ENCODE measurements at places on chromosomes 11 and 22. TPM values are rescaled to one million over a fixed set of nuclear protein-coding genes. Genes with fewer than 3 reads are reported as not detected.

CADM1 gene
- total RNA-seq = 49.0 TPM

DDX10 gene
- 31.0 TPM for total RNA-seq

IL17REL gene
- total RNA-seq = not detected

ZNF70 gene
- 3.0 TPM for total RNA-seq

OR4D5 gene
- not detected for total RNA-seq

KRTAP5-7 gene
- not detected for total RNA-seq

GLYATL2 gene
- total RNA-seq = not detected

KRTAP5-2 gene
- total RNA-seq = not detected

- no peak for DNase-seq
Observed at GRCh38 chr11:93497596-93497995, 45.6 kb downstream of the SMCO4 start.

DNA sequence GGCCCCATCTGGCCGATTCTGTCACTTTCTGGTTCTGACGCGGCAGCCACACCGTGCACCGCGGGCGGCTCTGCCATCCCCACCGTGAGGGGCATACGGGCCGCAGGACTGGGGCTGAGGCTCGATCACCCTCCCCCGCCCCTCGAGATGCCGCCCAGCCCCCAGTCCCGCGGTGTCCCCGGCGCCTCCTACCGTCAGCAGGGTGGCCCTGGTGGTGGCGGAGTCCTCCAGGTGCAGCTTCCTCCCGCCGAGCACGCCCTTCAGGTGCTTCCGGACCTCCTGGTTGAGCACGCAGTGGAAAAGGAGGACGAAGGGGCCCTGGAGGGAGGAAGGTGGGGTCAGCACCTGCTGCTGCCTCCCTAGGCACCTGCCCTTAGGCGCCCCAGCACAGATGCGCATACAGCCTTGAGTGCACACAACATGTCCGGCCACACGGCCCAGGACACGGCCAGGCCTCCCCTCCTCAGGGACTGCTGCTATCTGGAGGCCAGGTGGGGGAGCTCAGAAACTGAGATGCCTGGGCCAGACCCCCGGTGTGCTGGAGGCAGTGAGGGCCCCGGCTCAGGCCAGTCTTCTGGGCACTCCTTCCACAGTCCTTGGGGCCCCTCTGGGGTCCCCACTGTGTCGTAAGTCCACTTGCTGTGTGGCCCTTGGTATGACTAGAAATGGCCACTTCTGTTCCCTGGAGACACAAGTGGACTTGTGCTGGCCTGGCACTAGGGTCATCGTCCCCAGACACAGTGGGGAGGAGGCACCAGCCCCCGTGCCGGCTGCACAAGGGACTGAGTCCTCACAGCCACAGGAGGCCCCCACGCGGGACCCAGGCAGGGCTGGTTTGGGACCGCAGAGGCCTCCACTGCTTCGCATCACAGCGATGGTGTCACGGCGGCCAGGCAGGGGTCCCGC lies 31.5 kb downstream of the TRMU start:
- DNase-seq = no peak

- DNase-seq = no peak
Observed at GRCh38 chr11:131192628-131193027, 177.8 kb upstream of the NTM start.

DNA sequence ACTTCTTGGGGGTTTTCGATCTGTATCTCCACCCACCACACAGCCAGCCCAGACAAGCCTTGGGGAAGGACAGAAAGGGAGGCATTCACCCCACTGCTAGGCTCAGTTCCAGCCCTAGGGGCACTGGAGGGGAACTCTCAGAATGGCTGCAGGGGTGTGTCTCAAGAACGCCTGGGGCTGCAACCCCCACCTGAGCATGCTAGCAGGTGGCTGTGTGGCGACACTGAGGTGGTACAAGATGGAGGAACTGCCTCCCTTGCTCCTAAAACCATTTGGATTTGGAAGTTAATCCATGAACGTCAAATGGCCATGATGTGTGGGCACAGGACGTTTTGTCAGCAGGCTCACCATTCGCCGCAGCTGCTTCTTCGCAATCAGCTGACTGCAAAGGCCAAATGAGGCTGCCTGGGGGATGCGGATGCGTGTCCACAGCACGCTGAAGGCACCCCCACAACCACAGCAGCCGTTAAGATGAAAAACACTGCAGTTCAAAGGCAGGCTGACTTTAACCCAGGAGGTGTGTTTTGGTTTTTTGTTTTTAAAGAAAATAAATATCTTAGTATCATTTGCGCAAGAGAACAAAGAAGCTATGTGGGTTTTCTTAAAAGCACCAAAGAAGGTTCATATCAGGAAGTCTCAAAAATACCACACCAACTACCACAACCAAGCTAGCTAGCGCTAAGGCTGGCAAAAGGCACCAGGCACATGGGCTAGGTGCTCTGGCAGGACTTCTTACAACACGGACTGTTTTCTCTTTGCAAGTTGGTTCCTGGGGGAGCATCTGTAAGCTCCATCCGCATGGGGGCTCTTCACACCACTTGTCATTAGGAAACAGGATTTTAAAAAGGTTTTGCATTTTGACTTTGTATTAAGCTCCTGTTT lies 22.2 kb upstream of the NAP1L4 start:
- no peak for DNase-seq

GRCh38 chr11:2952290-2952689 lies 23.1 kb upstream of the PHLDA2 start:
- no peak for DNase-seq

GRCh38 chr11:115291325-115291724 lies 212.9 kb downstream of the CADM1 start:
- DNase-seq = no peak

- DNase-seq = no peak
Observed at GRCh38 chr11:61065955-61066638, 36.2 kb upstream of the CD5 start.

- DNase-seq = peak; percentile 50
Observed at GRCh38 chr22:24516301-24516737, 21.2 kb downstream of the UPB1 start.

DNA sequence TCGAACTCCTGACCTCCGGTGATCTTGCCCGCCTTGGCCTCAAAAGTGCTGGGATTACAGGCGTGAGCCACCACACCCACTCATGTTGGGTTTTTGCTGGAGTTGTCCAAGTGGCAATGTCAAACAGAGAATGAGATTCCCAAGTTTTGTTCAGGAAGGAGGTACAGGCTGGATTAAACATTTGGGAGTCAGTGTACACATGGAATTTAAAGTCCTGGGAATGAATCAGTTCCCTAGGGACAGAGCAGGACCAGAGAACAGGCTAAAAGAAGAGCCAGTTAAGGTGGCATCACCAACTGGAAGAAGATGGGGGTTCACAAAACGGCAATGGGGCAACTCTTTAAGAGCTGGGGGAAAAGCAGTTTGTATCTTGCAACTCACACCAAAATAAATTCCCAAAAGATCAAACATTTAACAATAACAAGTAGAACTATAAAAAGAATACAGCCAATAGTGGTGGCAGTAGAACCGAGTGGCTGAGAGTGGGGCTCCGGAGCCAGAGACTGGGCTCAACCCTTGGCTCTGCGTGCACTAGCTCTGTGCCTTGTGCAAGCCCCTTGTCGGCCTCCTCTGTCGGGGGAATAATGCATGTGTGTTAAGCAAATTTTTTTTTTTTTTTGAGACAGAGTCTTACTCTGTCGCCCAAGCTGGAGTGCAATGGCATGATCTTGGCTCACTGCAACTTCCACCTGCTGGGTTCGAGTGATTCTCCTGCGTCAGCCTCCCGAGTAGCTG lies 33.8 kb upstream of the CTSD start:
- no peak for DNase-seq

GRCh38 chr11:128669506-128670270 lies 24.2 kb upstream of the FLI1 start:
- DNase-seq = no peak

DNA sequence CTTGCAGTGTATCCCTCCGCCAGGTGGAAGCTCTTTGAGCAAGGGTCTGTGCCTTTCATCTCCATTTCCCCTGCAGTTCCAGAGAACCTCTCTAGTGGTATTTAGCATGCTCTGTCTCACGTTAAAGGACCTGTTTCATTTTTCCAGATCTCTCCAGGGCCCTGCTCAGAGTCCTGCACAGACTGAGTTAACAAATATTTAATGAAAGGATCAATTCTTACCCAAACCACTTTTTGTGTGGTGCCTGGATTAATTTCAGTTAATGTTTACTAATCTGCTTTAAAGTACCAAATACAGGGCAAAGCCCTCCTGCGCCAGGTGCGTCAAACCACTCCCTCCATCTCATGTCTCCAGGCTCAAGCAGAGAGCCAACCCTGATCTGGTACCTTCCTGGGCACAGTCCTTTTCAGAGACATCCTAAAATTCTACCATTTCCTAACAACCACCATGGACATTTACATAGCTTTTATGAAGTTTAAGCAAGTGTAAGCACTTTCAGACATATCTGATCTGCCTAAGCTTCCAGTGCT lies 18.7 kb upstream of the ACER3 start:
- DNase-seq = no peak

GRCh38 chr11:27933992-27934829 lies 173.7 kb downstream of the KIF18A start:
- DNase-seq = peak; percentile 97

GRCh38 chr22:47778160-47778658 lies 1015.8 kb downstream of the TBC1D22A start:
- DNase-seq = no peak

- no peak for DNase-seq
Observed at GRCh38 chr11:12289667-12290476, 87.5 kb upstream of the PARVA start.

DNA sequence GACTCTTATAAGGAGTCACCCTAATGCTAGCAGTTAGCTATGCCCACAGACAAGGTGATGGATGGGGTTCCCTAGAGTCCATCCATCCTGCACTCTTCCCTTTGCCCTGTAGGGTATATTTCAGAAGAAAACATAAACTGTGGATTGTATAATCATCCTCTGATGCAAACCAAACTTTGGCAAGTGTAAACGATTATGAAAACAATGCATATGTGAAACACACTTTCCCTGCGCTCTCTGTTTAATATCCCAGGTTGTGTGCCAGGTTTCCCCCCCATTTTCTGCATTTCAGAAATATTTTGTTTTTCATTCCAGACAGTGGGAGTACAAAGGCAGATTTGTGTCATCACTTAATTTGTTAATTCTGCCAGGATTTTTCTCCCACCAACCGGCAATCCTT lies 110.0 kb downstream of the LDLRAD3 start:
- DNase-seq = no peak

- no peak for DNase-seq
Observed at GRCh38 chr22:47354668-47355387, 592.4 kb downstream of the TBC1D22A start.

GRCh38 chr11:60457576-60457975 lies 1.9 kb downstream of the MS4A1 start:
- DNase-seq = no peak

DNA sequence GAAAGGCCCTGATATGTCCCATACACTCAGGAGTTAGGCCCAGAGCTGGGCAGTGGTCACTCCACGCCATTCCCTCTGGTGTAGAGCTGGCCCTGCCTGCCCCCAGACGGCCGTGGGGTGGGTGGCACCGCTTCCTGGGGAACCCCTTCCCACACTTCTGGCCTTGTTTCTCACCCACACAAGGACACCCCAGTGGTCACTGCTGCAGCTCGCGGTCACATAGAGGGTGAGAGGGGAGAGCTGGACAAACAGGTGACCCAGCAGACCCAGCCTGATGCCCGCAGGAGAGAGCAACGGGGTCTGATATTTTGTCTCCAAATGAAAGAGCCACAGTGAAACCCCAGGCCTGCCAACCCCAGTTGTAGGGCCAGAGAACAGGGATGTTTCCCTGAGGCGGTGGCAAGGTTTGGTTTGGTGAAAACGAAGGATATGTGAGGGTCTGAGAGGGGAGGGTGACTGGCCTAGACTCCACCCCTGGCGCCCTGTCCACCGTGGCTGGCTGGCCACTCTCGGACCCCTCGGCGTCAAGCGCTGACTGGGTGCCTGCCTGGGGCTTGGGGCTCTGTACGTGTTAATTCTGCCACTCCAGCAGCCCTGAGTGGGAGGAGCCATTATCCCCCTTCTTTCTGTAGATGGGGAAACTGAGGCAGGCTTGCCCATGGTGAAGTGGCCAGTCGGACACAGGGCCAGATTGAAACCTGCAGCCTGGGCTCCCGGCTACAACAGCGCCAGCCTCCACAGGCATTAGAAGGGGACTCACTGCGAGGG lies 71.0 kb upstream of the PPARA start:
- no peak for DNase-seq

GRCh38 chr11:118001494-118001971 lies 15.3 kb downstream of the IL10RA start:
- DNase-seq = no peak

GRCh38 chr11:67073908-67074307 lies 17.3 kb downstream of the RHOD start:
- no peak for DNase-seq

GRCh38 chr22:37241351-37242142 lies 2.5 kb downstream of the RAC2 start:
- no peak for DNase-seq

GRCh38 chr11:115502636-115503082 lies 1.6 kb downstream of the CADM1 start:
- no peak for DNase-seq

GRCh38 chr22:36347094-36347493 lies 40.7 kb downstream of the MYH9 start:
- DNase-seq = no peak

DNA sequence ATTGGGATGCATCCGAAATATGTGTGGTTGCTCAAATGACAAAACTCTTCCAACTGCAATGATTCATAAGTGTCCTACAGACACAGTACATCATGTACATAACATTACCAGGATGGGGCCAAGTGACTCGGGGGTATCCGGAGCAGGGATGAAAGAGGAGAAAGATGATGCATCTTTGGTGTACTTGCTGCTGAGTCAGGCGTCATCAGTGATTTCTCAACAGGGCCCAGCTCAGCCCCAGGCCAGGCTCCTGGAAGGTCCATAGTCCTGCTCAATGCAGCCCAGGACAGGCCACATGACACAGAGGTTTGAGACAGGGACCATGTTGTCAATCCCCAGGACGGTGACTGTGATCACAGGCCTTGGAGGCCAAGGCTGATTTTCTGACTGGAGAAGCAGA lies 59.3 kb downstream of the GGTLC2 start:
- DNase-seq = no peak

DNA sequence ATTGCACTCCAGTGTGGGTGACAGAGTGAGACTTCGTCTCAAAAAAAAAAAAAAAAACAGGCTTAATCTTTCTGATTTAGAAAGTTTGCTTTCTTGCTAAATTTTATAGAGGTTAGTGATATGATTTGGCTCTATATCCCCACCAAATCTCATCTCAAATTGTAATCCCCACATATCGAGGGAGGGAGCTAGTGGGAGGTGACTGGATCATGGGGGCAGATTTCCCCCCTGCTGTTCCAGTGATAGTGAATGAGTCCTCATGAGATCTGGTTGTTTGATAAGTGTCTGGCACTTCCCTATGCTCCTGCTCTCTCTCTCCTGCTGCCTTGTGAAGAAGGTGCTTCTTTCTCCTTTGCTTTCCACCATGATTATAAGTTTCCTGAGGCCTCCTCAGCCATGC lies 90.9 kb downstream of the OSBP2 start:
- no peak for DNase-seq

GRCh38 chr11:108198833-108199232 lies 23.6 kb downstream of the NPAT start:
- peak; percentile 26 for DNase-seq

Data from foreskin keratinocyte (primary cell).